ENCODE measurements at places on chromosomes 2 and 18.
A peak's percentile ranks its signal among the peaks of the same experiment; 100 is the strongest.

DNA sequence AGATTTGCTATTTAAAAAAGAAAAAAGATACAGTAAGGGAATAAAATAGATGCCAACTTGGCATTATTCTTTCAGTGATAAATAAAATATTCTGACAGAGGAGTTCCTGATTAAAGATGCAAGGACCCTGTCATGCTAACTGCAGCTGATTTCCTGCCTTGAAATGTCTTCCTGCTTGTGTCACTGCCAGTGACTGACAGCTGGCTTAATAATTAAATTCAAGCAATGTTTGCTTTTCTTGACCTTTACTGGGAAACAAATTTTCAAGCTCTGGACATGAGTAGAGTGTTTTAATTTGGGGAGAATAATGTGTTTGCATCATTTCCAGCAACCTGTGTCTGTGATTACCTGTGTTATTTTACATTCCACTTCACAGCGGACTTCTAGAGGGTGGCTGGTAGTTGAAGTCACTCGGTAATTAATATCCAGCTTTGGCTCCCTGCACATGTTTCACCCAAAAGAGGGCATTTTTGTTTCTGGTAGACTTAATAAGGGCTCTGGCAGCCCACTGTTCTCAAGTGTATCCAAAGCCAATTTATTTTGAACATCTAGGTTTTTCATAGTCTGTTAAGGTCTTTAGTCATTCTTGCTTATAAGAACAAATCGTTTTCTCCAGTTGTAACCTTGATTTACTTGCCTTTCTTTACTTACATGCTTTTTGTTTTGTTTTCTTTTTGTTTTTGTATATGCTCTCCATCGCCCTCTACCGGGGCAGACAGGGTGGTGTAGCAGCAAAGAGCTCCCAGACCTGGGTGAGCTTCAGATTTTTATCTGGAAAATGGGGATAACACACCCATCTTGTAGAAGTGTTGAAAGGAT lies 48.5 kb upstream of the PROKR1 start:
- DNase-seq, result peak; percentile 61

DNA sequence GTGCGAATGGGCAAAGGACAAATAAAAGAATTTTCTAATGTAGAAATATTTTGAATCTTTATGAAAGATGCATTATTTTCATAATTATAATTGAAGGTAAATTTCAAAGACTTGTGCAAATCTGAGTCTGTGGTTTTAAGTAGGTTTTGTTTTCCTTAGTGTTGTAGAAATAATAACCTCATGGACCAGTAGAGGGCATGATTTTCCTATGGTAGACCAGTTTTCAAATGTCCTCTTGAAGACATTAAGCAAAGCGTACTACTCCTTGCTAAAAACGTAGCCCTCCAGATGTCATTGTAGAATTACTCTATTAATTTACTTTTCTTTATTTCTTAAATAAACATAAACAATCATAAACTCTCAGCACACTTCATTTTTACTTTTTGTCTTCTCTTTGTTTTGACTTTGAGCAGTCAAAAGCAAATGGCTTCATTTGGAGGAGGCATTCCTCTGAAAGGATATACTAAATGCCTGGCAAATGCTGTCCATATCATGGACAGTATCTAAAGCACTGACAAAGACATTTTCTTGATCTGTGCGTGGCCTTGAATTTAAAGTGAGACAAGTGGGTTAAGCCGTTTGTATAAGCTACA lies 85.8 kb upstream of the FAM237A start:
- peak; percentile 60 for DNase-seq

GRCh38 chr2:192148620-192149321 lies 46.0 kb downstream of the TMEFF2 start:
- no peak for DNase-seq

GRCh38 chr2:218257390-218257981 lies 3.3 kb upstream of the GPBAR1 start:
- peak; percentile 22 for DNase-seq

- DNase-seq, result no peak
These were observed 14.7 kb downstream of the CNTNAP5 start for GRCh38 chr2:124039762-124040291.

DNA sequence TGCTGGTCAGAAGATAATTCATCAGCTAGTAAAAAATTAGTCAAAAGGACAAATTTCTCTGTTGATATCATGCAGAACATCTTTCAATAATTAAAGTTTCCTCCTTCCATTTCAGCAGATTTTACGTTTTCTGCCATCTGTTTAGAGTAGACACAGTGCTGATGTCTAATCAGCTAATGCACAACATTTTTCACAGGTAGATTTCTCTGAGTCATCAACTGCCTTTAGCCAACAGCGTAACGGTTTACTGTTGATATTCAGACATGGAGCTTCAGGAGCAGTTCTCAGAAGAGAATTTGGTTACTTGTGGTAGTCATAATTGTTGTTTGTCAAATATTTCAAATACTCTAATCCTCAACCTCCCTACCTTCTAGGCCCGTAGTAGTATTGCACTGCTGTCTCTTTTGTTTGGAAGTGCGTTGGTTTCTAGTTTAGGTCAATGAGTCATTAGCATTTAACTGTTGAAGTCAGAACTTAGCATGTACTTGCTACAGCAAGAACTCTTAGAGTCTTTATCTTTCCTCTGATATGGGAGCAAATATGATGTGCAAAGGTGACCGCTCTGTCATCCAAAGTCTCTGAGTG lies 86.8 kb upstream of the TFPI start:
- no peak for DNase-seq
